Posterior vena cava (tissue), 2 donors: ENCODE measurements at places on chromosomes 12 and 14.
A peak's percentile ranks its signal among the peaks of the same experiment; 100 is the strongest.

DNA sequence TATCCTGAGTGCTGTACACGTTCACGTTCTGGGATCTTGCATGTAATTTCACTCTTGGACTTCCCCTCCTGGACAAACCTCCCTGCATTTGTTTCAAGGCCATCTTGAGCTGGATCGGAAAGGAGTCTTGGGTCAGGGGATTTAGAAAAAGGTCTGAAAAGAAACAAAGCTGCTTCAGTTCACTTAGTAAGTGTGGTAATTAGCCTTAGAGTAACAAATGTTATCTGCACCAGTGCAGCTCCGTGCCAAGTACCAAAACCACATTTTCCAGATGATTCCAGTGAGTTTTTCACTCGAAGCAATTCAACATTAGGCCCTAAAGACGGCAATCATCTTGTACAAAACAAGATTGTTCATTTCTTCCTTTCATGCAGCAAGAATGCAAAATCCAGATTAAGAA is 39.4 kb upstream of the ATXN2 start:
- DNase-seq, result no peak

DNA sequence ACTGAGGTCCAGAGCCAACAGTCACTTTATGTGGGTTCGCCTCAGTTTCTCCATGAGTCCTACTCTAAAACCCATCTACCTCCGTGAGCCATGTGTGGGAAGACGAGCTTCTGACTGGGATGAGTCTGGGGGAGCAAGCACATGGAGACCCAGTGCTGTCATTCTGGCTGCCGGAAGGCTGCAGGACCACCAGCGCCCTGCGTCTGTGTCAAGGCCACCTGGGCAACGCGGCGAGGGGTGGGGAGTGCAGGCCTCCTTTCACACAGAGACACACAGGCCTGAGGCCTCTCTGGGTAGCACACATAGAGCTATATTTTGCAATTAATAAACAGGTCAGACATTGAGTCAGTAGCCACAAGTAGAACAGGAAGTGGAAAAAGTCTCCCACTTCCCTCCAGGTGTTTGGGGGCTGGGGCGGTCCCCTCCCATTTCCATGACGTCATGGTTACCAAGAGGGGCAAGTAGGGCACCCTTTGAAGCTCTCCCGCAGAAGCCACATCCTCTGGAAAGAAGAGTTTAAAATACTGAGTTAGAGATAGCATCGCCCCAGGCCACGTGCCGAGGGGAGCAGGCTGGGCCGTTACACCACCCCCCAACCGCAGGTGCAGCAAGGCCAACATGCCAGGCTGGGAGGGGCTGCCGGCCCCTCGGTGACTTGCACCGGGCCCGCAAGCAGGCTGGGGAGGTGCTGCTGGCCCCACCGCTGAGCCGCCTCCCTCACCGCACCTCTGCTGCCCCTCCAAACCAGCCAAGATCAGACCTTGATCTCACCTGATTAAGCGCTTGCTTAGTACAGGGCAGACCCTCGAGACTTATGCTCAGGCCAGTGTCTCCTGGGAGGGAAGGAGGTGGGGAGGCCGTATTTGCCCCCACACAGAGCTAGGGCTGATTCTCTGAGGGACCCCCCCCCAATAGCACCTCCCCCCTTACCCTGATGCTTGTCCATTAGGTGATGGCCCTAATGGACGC is 32.7 kb downstream of the DAD1 start:
- peak; percentile 85 for DNase-seq

GRCh38 chr14:29548948-29549370 is 378.7 kb downstream of the PRKD1 start:
- no peak for DNase-seq

DNA sequence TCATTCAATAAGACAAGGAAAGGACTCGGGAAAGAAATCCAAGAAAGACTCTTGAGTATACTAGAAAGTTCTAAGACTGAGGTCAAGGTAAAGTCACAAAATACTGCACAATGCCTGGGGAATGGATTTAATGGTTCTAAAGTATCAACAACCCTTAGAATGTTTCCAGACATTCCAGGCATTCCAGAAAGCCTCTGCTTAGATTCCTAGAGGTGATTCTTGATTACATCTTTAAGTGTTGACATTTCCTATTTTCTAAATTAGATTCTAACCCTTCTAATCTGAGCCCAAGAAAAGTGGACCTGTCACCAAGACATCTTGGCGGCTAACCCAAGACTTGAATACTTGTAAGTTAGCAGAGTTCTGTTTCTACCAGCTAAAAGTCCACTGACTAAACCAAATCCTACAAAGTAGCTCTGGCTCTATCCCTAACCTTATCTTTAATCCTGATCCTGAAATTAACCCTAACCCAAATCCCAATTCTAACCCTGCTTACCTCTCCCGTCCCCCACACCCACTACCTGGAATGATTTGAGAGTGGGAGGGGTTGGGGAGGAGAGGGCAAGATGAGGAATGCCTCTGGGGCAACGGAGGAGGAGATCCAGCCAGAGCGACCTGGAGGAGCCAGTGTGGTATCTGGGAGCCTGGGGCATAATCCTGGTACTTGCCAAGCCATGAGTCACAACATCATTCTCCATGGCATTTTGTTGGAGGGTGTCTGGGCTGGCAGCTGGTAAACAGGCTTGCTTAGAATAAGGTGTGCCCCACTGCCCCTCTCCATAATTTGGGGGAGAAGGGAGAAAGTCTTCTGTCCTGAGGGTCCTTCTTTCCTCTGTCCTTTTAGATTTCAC is 93.4 kb upstream of the HOXC13 start:
- DNase-seq, result no peak

GRCh38 chr14:88838015-88838414 is 13.6 kb downstream of the TTC8 start:
- no peak for DNase-seq

DNA sequence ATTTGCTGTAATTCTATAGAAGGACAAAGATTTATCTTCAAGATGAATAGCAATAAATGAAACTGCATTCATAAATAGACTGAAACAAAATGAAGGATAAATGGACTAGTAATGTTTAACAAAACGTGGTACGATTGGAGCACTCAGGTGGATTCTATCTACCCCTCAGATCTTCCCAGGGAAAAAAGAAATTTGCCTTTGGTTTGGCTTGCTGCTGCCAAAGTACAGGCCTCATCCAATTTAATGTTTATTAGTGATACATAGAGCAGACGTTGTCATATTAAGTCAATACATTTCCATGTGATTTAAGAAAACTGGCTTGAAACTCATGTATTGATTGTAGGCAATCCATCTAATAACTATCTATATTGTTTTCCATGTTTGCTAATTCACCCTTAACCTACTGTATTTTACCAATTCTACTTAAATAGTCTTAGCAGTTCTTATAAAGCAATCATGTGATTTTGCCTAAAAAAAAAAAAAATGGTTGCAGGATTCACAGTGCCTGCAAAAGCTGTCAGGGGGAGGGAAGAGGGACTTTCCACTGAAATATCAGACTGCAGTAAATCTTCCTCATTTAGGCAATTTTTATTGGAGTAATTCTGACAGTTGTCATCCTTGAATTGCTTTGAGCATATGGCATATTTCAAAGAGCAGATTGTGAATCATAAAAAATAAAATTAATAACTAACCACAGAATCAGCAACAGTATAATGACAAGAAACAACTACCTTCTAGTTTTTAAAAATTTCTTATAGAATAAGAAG is 242.2 kb upstream of the NPAS3 start:
- DNase-seq, result no peak

- DNase-seq, result no peak
Measured at GRCh38 chr14:72880820-72881219, 13.1 kb downstream of the DPF3 start.

DNA sequence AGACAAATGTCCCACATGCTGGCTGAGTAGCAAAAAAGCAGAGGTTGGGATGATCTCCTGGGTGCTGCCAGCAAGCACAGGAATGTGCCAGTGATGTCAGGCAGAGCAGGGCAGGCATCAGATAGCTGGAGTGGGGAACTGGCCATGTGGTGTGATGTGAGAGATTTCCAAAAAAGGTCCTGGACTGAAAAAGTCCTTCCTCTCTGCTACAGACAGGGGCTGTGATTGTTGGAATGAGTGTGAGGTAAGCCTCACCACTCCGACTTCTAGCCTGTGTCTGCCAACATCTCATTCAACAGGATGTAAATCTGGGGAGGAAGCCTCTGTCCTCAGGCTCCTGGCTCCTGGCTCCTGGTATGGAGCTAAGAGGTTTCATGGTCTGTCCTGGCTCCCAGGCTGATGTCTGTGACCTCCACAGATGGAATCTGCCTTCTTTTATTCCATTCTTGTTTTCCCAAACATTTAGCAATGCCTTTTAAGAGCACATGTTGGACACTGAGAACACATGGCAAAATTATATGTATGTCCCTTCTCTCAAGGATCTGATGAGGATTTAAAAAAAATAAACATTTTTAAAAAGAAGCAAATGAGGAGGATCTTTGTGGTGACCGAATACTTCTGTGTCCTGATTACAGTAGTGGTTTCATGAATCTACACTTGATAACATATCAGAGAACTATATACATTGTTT is 50.1 kb upstream of the STK38L start:
- DNase-seq, result peak; percentile 87

DNA sequence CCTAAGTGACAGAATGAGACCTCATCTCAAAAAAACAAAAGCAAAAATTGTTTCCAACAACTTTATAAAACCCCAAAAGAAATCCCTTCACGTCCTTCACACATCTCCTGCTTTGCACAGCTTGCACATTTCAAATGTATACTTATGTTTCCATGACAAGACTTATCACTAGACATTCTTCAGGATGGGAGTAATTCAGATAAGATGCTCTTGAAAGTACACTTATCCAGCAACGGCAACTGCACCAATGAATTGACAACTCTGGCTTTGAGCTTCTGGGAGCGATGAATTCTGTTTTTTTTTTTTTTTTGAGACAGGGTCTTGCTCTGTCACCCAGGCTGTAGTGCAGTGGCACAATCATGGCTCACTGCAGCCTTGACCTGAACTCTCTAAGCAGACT is 30.8 kb upstream of the AKAP5 start:
- no peak for DNase-seq

DNA sequence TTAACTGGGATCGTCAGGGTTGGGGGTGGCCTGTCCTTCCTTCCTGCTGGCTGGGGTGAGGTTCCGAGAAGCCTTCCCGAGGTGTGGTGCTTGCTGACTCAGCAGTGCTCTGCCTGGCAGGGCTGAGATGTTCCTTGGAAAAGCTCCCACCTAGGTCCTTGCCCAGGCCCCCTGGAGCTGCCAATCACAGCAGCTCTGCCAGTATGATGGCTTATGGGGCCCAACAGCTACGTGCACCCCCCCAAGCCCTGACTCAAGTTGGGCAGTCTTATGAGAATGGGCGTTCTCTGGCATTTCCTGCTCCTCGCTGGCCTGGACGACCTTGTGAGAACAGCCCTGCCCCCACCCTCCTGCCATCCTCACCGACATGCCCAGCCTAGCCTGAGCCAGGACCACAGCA is 292.2 kb upstream of the CRY1 start:
- DNase-seq, result no peak

DNA sequence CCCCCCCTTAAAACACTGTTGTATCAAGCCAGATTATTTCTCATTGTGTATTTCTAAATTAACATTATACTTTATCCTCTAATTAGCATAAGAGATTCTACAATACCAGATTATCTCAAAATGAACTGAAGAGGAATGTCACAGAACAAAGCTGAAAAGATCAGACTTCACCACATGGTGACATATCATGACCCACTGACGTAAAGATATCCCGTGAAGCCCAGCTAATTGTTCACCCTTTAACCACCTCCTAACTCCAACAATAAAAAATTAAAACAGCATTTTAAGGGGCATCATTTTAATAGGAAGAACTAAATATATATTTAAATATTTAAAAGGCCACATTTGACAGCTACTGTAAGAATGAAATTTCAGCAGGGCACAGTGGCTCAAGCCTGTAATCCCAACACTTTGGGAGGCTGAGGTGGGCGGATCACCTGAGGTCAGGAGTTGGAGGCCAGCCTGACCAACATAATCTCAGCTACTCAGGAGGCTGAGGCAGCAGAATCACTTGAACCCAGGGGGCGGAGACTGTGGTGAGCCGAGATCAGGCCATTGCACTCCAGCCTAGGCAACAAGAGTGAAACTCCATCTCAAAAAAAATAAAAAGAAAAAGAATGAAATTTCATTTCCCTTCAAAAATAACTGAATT is 29.0 kb downstream of the CDK17 start:
- no peak for DNase-seq

- no peak for DNase-seq
Measured at GRCh38 chr12:108369736-108370396, 30.8 kb upstream of the CMKLR1 start.

- peak; percentile 15 for DNase-seq
Measured at GRCh38 chr14:75226755-75227544, 50.5 kb upstream of the TMED10 start.

GRCh38 chr12:119682639-119683252 is 14.8 kb downstream of the PRKAB1 start:
- no peak for DNase-seq

DNA sequence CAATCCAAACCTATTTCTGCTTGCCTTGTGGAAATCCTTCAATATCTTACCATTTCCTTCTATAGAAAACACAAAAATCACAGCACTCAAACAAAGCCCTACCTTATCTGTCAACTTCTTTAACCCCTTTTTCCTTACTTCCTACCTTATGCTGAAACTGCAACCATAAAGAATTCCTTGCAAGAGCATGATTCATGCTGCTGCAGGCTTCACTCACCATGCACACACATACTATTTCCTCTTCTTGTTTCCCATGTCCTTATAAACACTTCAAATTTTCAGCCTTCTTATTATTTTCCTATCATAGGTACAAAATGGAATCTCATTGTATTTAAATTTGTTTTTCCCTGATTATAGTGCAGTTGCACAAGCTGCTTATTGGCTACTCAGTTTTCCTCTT is 23.3 kb downstream of the LMNTD1 start:
- no peak for DNase-seq

DNA sequence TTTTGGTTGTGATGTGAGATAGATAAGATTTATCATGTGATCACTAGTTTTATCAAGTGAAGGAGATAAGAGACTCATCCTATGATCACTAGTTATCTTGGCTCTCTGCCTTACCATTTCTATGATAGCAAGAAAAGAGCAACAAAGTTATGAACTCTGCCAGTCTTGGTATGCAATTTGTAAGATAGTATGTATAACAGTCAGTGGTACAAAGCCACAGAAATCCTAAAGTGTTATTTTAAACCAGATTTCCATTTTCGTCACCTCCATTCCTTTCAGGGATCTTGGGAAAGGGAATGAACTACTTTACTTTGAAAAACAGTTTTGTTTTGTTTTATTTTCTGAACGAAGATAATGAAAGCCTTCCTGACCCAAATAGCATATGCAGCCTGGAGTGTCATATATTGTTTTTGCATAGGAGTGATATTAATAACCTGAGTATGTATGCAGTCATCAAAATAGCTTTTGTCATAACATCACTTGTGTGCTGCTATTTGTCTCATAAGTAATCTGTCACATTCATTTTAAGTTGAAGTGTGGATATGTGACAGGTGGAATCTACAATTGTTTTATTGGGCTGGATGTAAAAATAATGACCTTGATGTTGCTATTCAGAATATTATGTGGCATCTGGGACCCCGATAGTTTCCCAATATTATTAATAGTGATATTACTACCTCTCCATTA is 35.0 kb downstream of the FLRT2 start:
- no peak for DNase-seq
